ENCODE measurements at places on chromosomes 12 and 14.

DNA sequence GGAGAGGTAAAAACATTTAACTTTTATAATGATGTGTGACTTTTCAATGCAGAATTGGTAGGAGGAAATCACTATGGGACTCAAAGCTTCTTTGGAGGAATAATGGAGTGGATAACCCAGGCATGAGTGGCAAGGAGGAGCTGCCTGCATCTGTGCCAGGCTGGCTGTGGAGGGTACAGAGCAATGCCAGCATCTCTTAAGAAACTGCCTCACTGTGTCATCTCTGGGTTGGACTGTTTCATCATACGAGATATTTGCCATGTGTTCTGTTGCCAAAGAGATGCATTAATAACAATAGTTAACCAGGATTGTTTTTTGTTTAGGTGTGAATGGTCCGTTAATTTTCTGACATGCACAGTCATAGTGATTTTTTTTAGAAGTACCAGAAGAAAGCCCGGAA is 183.7 kb upstream of the NTF3 start:
- DNase-seq, result no peak

- no peak for DNase-seq
These were observed 1.4 kb upstream of the FBXL14 start for GRCh38 chr12:1595690-1596347.

- no peak for DNase-seq
These were observed 132.4 kb downstream of the ZFP36L1 start for GRCh38 chr14:68660495-68660894.

- DNase-seq, result no peak
These were observed 25.9 kb upstream of the POC1B start for GRCh38 chr12:89551747-89552146.

DNA sequence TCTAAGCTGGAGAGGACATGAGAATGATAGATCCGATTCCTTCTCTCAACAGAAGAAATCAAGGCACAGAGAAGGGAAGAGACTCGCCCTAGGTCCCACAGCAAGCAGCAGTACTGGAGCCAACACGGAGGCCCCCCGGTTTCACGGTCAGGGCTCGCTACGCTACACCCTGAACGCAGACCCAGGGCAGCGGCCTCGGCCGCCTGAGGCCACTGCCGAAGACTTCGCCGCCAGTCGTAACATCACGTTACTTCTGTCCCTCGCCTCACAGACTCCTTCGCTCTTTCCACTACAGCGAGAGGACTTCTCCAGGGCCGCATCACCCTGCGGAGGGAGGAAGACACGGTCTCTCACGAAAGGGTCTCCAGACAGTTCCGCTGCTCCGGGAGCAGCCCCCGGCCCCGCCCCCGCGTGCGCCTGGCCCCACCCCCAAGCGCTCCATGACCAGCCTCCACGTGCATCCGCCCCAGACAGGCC is 411 bp upstream of the DCAF4 start:
- DNase-seq, result no peak

- DNase-seq, result no peak
These were observed 124.3 kb downstream of the PPHLN1 start for GRCh38 chr12:42450248-42450647.

GRCh38 chr12:95492462-95492861 is 18.5 kb downstream of the METAP2 start:
- no peak for DNase-seq

DNA sequence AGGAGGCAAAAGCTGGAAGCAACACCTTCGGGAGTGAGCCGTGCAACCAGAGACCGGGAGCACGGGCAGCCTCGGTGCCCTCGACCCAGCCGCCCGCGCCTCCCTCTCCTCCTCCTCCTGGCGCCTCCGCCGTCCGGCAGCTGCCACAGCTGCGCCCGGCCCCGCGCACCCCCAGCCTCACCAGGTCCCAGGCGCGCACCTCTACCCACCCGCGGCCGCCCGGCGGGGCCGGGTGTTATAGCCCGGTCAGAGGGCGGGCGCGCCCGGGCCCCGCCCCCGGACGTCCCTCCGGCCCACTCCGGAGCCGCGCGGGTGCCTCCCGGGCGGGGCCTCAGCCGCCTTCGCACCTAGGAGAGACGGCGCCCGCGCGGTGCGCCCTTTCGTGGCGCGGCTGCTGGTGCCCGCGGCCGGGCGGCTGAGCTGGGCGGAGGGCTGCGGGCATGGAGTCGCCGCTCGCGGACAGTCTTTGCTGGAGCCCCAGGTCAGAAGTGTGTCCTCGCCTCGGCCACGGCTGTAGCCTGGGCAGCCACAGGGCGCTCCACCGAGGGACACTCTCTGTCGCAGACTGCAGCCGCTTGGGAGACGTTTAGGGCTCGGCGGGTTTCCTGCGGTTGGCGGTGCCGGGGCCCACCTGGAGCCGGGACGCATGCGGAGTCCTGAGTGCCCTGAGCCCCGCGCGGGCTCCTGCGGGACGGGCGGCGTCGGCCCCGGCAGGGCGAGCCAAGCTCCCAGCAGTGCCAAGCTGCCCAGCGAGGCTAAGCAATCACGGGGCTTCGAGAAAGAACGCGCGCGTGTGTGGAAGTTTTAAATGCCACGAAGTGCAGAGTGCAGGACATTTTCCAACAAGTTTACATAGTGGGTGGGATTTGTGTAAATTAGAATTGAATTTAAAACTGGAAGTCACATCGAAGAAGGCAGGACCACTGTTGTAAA is at the start of gene CPM:
CPM (minus strand) TSS at position 211 of the 933 bp plus-strand sequence. CDS start 334 bp downstream, outside the sequence.
- peak; percentile 50 for DNase-seq

DNA sequence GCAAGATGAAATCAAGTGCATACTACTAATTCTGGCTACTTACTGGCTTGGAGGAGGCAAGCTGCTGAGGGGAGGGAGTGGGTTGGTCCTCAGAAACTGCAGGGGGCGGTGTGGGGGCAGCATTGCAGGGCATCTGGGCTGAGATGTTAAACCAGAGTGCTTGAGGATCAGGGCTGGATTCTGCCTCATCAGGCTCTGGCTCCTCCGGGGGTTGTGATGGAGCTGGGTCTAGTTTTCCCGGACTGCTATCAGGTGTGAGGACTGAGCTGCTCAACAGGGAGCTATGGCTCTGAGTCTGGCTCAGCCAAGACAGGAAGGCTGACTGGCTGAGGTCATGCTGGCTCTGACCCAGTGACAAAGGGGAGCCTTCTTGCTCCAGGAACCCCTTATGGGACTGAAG is 28.6 kb downstream of the BAZ2A start:
- no peak for DNase-seq

DNA sequence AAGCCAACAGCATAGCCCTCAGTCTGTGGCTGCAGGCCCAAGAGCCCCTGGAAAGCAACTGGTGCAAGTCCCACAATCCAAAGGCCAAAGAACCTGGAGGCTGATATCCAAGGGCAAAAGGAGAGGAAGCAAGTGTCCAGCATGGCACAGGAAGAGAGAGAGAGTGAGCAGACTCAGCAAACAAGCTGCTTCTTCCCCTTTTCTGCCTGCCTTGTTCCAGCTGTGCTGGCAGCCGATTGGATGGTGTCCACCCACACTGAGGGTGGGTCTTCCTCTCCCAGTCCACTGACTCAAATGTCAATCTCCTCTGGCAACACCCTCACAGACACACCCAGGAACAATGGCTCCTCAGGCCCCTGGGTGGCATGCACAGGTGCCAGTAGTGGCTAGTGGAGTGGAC is 33.5 kb downstream of the SMCO2 start:
- no peak for DNase-seq

DNA sequence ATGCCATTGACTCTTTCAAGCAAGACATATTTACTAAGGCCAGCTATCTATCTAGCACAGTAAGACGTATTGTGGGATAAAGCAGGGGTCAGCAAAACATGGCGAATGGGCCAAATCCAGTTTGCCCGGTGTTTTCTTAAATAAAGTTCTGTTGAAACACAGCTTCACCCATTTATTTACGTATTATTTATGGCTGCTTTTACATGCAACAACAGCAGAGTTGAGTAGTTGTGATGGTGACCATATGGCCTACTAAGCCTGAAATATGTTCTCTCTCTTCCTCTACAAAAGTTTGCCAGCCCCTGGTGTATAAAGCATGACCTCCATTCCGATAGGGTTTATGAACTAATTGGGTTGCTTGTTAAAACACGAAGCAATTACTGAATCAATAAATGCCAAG is 322.1 kb downstream of the CCDC91 start:
- no peak for DNase-seq

DNA sequence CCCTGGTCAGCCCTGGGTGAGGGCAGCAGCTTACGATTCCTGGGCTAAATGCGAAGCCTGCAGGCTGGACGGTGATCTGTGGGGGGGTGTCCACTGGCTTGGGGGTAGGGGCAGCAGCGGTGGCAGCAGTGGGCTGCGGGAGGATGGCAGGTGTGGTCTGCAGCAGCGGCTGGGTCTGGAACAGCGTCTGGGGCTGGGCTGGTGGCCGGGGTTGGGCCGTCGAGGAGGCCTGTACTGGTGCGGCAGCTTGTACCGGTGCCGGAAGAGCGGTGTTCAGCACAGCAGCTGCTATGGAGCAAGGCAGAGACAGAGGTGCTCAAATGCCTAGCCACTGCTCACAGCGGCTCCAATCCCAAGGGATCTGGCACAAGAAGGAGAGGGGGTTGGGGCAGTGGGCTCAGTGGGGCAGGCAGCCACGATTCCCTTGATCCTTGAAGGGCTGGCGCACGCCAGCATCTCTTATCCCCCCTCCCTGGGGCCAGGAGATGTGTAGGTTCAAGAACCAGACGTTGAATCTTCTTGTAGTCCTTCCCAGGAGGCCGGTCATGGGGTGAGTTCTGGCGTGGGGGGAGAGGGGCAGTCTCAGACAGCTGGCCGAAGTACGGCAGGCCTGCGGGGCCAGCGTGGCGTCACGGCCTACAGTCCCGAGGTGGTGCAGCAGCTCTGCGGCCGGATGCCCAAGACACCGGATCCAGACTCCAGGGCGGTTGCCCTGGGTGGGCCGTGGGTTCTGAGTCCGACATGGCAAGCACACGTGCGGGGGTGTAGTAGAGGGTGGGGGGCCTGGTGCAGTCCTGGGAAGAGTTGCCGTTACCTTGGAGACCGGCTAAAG is 19.9 kb downstream of the POU6F1 start:
- DNase-seq, result no peak

DNA sequence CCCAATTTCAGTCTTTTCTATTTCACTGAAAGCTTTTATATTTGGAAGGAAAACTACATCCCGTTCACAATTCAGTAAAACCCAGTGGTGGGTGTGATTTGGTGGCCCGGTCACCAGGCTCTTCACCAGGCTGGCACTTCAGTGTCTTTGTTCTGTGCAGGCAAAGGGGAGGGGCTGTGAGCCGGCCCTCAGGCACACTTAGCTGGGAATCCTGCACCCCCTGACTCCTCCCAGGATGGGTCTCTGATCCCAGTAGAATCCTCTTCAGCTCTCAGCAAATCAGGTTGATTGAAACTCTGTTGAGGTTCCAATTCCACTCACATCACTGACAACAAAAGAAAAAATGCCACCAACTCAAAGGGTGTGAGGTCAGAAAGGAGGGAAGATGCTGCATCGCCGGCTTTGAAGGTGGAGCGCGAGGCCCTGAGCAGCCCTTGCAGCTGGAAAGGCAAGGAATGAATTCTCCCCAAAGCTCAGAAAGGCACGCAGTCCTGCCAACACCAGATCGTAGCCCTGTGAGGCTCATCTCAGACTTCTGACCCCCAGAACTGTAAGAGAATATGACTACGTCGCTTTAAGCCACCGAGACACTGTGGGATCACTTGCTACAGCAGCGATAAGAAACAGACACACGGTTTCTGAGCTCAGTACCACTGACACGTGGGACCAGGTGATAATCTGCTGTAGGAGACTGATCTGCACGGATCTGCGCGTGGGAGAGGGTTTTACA is 166.6 kb downstream of the PIWIL1 start:
- no peak for DNase-seq

DNA sequence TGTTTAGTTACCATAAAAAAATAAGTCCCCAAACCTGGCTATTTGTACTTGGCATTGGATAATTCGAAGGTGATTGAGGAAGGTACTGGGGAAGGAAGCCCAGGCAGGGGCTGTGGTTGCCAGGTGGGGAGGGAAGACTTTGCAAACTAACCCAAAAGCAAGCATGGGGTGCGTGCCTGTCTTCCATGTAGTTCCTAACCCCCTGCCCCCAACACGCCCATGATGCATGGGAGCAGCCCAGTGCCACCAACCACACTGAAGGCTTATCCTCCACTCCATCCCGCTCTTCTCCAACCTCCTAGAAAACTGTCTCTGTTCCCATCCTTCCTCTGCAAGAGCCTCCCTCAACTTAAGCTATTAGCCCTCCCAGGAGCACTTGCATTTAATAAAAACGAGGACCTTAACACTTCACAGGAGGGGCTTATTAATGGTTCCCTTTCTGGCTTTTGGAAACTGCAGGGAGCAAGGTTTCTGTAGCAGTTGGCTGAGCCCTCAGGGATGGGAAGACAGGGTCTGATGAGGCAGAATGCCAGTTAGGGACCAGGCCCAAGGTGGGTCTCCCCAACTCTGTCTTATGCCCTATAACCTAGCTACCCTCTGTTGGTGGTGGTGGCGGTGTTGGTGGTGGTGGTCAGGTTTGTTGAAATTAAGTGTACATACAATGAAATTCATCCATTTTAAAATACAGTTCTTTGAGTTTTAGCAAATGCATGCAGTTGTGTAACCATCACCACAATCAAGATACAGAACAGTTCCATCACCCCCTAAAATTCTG is 96.0 kb downstream of the ZFP36L1 start:
- no peak for DNase-seq

- no peak for DNase-seq
These were observed 19.0 kb upstream of the DRAM1 start for GRCh38 chr12:101858361-101858760.

- DNase-seq, result no peak
These were observed 47.6 kb upstream of the RBM19 start for GRCh38 chr12:114013575-114014345.

DNA sequence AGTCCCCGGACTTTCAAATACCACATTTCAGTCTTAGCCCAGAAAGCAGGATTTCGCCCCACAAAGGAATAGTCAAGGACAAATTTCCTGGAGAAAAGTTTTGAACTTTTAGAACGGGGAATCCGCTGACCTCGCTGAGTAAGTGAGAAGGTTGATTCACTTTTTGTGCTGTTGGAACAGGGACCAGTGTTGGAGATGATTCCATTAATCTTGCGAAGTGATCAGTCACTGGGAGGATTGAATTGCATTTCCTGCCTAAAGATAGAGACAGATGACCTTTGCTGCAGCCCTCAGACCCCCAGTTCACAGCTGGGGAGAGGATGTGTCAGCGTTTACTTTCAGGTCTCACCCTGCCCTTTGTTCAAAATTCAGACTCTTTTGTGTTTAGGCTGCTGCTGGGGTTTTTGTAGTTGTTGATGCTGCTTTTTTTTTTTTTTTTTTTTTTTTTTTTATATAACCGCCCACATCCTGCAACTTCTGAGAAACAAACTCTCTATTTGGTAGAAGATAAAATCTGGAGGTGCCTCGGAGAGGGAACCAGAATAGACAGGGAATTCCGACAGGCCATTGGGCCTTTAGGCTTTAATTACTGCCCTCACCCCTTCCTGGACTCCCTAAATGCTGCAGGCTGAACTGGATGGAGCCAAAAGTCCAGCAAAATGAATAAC is 9.8 kb upstream of the KDM2B start:
- peak; percentile 40 for DNase-seq

DNA sequence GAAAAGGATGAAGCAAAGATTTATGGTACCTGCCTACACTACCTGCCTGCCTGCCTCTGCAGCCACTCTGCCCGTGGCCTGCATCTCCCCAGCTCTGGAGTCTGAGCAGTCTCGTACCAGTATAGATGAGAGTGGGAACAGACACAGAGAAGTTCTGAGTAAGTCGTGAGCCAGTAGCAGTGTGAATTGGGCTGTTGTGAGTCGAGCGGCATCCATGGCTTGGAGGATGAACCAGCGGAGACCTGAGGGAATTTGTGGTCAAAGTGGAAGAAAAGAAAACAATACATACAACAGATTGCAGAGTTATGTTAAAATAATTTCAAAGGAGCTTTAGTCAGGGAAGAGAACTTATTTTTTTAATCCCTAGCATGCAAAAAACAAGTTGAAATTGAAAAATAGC is 25.3 kb downstream of the C2CD5 start:
- DNase-seq, result no peak

- no peak for DNase-seq
These were observed 103.5 kb upstream of the HIF1A start for GRCh38 chr14:61591862-61592261.

Measured in stimulated activated CD4-positive, alpha-beta T cell treated with anti-CD3 and anti-CD28 coated beads, Interleukin-1b, Interleukin-23, amount 100 ng/mL, for 1 hour (primary cell).